Uterus (tissue), 4 donors: ENCODE measurements at places on chromosomes 3 and 15. TPM values are rescaled to one million over a fixed set of nuclear protein-coding genes. Genes with fewer than 3 reads are reported as not detected.

Gene VEPH1
- total RNA-seq, result not detected

DNA sequence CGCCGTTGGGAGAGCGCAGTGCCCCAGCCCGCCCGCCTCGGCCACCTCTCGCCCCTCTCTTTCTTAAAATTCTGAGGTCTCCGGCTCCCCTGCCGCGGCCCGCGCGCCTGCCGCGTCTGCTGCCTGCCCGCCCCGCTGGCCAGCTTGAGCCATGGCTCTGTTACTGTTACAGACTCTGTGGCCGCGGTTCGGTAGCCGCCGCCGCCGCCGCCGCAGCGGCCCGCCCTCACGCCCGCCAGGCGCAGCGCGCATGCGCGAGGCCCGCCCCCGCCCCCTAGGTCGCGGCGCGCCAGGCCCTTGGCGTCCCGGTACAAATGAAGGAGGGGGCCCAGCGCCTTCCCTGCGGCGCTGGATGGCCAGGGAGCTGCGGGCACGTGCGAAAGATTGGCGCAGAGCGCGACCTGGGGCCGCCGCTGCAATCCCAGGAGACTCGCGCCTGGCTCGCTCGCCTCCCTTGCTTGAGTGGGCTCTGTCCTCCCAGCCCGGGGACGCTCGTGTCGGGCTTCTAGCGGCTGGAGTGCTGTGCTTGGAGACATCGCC lies at the start of gene ONECUT1:
Gene ONECUT1, minus strand, starts transcription at position 168 of the 540 bp plus-strand sequence. CDS start 452 bp downstream, outside the sequence.
- DNase-seq, result no peak

GRCh38 chr3:131356006-131356595 lies 25.5 kb upstream of the NUDT16 start:
- no peak for DNase-seq

Gene RBM5
- total RNA-seq, result 166 TPM

- no peak for DNase-seq
These were observed 31.7 kb upstream of the MFSD1 start for GRCh38 chr3:158769952-158770740.

Gene NKIRAS1
- total RNA-seq, result 25.0 TPM

Gene TNIK
- total RNA-seq, result 1.5 TPM

DNA sequence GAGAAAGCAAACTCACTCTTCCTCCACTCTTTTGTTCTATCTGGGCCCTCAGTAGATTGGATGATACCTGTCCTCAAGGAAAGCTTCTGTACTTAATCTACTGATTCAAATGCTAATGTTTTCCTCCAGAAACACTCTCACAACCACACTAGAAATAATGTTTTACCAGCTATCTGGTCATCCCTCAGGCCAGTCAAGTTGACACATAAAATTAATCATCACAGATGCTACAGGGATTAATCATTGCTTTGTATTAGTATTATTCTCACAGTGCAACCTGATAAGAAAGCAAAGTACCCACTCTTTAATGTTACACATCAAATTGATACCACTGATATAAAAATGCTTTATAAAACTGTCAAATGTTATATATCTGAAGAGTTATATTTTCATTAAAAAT lies 52.9 kb upstream of the ARL6 start:
- no peak for DNase-seq

Gene OIP5
- total RNA-seq, result not detected

GRCh38 chr15:58066042-58066867 lies 744 bp upstream of the ALDH1A2 start:
- peak; percentile 68 for DNase-seq

- no peak for DNase-seq
These were observed 86.1 kb upstream of the SPATA12 start for GRCh38 chr3:56974247-56974930.

Gene PP2D1
- total RNA-seq, result not detected

Gene CNTN4
- total RNA-seq, result 4.4 TPM

GRCh38 chr15:31228980-31229826 lies 97.4 kb upstream of the KLF13 start:
- DNase-seq, result no peak

Gene CACNA1D
- total RNA-seq, result 97.5 TPM

GRCh38 chr3:101484805-101485620 lies 28.0 kb downstream of the SENP7 start:
- DNase-seq, result no peak

Gene KIF15
- total RNA-seq, result 14.7 TPM

- DNase-seq, result no peak
These were observed 176.9 kb upstream of the SOX2 start for GRCh38 chr3:181534781-181535221.

- no peak for DNase-seq
These were observed 21.7 kb downstream of the TMEM43 start for GRCh38 chr3:14146381-14147065.

- no peak for DNase-seq
These were observed 1.8 kb downstream of the APBA2 start for GRCh38 chr15:28887339-28888174.

DNA sequence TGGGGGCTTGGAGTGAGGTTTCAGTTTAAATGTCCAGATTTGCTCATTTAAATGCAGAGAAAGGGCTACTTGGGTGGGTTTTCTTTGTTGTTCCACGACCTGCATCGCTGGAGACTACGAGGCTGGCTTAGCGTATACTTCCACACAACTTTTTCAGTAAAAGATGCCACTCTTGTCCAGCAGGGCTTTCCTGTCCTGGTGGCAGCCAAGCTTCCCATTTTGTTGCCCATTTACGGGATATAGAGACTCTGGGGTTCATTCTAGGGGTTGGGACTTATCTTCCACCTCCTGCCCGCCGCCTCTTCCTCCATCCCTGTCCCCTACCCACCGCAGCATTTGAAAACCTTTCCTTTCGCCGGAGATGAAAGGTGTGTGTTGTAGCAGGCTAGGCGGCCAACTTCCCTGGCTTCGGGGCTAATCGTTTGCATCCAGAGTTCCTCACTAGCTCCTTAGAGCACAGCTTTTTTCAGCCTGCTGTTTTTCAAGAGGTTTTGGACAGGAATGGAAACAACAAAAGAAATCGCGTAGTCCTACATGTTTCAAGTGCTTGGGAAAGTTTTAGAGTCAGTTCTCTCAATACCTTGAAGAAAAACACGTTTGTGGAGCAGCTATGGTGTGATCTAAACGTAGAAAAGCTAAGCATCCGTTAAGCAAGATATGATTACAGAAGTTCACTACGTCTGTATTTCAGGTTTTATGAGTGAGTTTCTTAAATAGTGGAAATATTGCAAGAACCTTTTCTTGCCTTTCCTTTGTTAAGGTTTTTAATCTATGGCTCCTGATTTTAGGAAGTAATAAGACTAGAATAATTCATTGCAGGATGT lies 843 bp downstream of the CHRNA5 start:
- DNase-seq, result no peak

- DNase-seq, result no peak
These were observed 58.1 kb upstream of the MYRIP start for GRCh38 chr3:39751286-39751685.

DNA sequence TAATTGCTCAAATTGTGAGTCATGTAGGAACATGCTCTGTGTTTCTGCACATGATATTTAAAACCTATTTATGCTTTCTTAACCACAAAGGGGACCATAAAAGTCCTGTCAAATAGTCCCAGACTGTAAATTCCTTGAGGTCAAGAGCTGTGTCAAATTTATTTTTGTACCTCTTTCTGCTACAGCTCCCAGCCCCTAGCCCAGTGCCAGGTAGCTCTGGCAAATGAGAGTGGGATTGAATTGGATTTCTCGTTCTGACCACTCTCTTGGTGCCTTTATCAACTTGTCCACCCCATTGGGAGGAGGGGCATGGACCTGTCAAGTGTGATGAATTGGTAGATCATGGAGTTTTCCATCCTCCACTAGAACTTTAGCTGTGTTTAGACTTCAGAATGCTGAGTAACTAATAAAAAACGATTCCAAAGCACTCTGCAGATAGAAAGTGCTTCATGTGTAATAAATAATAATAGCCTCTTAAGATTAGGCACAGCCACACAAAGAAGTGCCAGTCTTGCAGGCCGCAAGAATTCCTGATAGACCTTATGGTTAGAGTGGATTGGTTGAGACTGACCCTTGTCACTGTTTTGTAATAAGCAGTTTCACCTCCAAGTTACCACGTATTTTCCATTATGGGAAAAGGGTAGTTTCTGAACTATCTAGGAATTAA lies 120.4 kb downstream of the LPP start:
- peak; percentile 23 for DNase-seq

DNA sequence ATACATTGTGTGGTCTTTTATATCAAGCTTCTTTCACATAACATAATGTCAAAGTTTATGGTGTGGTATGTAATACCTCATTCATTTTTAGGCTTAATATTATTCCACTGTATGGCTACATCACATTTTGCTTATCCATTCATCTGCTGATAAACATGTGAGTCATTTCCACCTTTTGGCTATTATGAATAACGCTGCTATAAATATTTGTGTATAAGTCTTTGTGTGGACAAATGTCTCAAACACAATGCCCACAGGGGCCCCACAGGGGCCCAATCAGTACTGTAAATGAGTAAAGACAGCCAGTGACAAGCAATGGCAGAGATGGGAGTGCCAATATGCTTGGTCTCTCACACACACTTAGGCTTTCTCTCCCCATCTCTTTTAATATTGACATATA lies 54.2 kb downstream of the PIK3R4 start:
- DNase-seq, result no peak

- no peak for DNase-seq
These were observed 26.4 kb downstream of the MINDY2 start for GRCh38 chr15:58797505-58797904.

- no peak for DNase-seq
These were observed 384.0 kb upstream of the KCNMB2 start for GRCh38 chr3:178152031-178152806.

DNA sequence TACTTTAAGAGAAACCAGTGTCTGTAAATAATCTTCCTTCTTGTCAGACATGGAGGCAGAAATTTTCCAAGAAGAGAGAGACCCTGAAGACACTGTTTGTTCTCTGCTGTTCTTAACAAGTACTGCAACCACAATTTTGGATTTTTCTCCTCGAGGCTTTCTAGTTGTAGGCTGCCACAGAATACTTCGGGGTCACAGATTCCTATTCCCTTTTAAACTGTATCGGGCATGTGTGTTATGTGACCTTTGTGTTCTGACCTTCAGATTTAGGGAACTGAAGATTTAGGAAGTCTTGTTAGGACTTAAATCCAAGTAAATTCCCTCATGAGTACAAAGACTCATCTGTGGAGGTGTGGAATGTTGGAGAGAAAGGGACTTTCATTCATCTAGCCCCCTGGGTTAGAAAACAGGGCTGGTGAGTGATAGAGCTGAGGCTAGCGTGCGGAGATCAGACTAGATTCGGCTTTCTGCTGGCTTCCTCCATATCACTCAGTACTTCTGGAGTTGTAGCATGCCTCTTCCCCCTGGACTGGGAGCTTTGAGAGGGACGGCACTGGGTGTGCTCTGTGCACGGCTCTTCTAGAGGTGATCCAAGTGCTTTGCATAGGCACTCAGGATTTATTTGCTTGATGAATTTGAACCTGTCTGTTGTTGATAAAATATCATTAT lies 237.0 kb downstream of the LPP start:
- no peak for DNase-seq

Gene AHSG
- not detected for total RNA-seq

GRCh38 chr3:10338591-10339353 lies 17.9 kb upstream of the SEC13 start:
- DNase-seq, result no peak

Gene GCHFR
- 11.6 TPM for total RNA-seq

GRCh38 chr15:57996561-57996960 lies 69.0 kb downstream of the ALDH1A2 start:
- no peak for DNase-seq
